ENCODE measurements at places on chromosomes 7 and 10. TPM values are rescaled to one million over a fixed set of nuclear protein-coding genes. Genes with fewer than 3 reads are reported as not detected.
A peak's percentile ranks its signal among the peaks of the same experiment; 100 is the strongest.

Gene AASS
- polyA plus RNA-seq: 16.1 TPM

DNA sequence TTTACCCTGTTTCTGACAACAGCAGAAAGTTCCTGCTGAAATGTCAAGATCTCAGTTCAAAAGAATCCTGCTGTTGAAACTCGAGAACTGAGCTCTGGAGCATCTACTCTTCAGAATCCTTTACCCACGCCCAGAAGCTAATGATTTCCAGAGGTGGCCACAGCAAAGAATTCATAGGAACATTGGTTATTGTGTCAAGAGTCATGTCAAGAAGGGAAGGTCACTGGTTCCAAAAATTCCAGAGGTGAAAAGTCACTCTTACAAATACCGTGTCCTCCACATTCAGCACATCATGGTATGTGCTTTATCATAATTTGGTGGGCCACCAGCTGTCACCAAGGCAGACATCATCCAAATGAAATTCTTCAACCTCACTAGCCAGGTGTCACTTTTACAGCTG is 394.4 kb upstream of the NPVF start:
- no peak for DNase-seq

- DNase-seq: peak; percentile 3
Measured at GRCh38 chr7:15554081-15554480, 7.7 kb downstream of the AGMO start.

- peak; percentile 38 for DNase-seq
Measured at GRCh38 chr10:51083356-51083853, 9.1 kb downstream of the PRKG1 start.

GRCh38 chr10:49435225-49435624 is 39.3 kb upstream of the DRGX start:
- DNase-seq: no peak

DNA sequence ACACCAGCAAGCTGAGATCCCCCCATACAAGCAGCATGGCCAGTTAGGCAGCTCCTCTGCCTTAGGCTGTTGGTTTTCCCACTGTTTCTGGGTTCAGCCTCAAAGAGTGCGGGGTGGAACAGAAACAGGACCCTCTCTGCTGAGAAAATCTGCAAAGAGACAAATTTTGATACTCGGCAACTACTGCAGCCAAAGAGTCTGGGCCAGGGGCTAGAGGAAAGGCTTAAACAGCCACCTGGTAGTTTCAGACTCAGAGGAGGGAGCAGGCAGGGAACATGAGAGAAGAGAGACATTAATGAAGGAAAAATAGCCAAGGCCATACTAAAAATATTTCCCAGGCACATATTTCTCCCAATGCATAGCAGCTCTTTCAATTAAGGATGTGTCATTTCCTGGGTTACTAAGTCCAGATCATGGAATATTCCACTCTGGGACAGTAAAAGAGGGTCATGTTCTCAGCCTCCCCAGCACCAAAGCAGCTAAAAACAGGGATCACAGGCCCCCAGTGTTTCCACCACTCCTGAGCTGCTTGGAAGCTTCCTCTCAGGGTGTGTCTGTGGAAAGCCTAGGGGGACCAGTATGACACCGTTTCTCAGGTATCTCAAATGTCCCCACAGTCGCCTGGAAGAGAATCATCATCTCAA is 29.8 kb downstream of the PDLIM1 start:
- DNase-seq: no peak

Gene OR2A14
- not detected for polyA plus RNA-seq

GRCh38 chr10:110277591-110277990 is 27.1 kb downstream of the SMNDC1 start:
- no peak for DNase-seq

GRCh38 chr10:132186488-132187429 is at the start of gene DPYSL4:
Gene DPYSL4 (plus strand): TSS chr10:132186948. CDS start chr10:132187064, 116 bp downstream.
- no peak for DNase-seq

DNA sequence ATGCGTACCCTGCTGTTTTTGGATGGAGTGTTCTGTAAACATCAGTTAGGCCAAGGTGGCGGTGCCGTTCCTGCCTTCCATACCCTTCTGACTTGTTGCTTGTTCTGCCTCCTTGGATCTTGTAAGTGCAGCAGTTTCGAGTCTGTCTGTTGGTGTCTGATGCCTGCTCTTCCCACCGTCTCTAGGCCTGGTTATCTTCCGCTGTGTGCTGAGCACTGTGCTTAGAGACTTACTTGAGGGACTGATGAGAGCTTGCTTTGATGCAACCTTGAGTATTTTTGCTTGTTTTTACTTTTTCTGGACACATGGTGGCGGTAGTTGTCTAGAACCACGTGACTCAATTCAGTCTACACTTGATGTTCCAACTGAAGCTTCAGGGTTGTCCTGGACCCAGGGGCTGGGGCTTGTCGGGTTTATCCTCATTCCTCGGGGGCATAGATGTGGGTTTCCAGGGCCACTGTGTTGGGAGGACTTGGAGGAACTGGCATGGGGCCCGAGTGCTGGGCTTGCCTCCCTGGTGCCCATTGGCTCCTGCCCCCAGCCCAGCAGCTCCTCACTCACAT is 14.4 kb upstream of the SPRN start:
- no peak for DNase-seq

DNA sequence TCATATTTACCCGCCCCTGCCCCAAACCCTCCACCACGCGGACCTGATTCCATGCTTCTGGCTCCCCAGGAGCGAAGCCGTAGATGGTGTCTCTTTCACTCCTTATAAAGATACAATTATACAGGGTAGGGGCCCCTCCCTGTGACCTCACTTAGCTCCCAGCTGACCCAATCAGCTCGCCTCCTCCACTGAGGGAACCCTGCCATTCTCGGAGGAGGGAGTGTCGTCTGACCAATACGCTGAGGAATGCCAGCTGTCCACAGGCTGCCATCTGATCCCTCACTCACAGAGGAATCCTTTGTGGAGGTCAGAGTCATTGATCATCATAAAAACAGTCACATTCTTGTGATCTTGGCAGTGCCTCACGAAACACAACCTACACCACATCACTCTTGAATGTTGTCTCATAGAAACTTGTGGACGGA is 67.5 kb upstream of the INSIG1 start:
- peak; percentile 94 for DNase-seq

Gene PTPRN2
- polyA plus RNA-seq: 0.02 TPM

Gene CYP3A7
- 0.17 TPM for polyA plus RNA-seq

- DNase-seq: peak; percentile 48
Measured at GRCh38 chr10:31157123-31158010, 125.7 kb upstream of the ZNF438 start.

GRCh38 chr7:125383324-125383723 is 453.7 kb upstream of the POT1 start:
- no peak for DNase-seq

DNA sequence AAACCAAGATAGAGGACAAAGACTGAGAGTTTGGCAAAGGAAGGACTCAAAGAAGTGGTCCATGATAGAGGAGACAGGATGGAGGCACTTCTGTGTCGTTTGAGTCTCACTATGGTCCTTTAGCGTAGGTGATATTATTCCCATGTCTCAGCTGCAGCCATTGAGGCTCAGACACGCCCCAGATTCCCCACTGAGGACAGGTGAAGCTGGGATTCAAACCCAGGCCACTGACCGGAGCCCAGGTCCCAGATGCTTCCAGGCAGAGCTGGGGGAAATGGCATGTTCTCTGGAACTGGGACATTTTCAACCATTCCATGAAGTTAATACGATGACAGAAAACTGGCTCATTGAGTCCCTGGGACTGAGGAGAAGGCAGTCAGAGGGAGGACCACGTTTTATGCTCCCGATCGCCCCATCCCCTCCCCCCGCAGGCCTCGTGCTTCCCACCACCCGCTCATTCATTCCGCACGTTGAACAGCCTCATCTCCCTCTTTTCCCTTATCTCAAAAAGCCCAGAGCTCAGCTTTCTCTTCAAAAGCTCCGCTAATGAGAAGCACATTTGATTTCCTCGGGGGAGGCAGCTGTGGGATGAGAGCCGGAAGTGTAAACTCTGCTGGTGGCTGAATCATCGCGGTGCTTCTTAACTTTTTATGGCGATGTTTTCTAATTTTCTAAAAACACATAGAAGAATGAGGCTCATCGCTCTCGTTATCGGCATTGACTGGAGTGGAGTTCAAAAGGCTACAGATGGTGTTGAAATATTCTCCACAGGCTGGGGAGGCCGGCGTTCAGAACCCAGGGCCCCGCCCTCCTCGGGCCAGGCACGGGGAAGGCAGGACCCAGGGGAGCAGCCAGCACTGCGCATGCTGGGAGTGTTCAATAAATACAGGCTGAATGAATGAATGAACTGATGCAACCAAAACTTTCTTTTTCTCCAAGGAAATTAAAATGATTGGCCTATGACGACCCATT is 64.0 kb downstream of the OAT start:
- peak; percentile 6 for DNase-seq

DNA sequence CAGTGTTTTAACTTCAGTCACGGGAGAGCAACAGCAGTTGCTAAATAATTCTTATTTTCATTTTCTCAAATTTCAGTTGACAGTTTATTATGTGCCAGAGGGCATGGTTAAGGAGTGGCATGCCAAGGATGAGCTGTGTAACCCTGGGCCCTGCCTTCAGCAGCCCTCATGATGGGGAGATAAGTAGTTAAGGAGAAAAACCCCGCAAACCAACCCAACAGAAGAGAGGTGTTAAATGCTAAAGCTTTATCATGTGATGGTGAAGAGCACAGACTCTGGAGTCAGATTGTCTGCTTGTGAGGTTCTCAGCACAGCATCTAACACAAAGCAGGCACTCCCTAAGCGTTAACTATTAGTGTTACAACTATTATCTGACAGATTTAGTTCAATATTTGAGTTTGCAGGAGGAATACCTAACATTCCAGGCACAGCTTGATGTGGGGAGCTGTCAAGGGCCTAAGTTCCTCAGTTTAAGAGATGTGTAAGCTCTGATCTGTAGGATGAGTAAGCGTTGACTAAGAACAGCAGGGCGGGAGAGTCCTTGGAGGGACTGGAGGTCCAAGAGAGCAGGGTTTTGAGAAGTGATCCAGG is 29.6 kb downstream of the STAM start:
- DNase-seq: peak; percentile 78

DNA sequence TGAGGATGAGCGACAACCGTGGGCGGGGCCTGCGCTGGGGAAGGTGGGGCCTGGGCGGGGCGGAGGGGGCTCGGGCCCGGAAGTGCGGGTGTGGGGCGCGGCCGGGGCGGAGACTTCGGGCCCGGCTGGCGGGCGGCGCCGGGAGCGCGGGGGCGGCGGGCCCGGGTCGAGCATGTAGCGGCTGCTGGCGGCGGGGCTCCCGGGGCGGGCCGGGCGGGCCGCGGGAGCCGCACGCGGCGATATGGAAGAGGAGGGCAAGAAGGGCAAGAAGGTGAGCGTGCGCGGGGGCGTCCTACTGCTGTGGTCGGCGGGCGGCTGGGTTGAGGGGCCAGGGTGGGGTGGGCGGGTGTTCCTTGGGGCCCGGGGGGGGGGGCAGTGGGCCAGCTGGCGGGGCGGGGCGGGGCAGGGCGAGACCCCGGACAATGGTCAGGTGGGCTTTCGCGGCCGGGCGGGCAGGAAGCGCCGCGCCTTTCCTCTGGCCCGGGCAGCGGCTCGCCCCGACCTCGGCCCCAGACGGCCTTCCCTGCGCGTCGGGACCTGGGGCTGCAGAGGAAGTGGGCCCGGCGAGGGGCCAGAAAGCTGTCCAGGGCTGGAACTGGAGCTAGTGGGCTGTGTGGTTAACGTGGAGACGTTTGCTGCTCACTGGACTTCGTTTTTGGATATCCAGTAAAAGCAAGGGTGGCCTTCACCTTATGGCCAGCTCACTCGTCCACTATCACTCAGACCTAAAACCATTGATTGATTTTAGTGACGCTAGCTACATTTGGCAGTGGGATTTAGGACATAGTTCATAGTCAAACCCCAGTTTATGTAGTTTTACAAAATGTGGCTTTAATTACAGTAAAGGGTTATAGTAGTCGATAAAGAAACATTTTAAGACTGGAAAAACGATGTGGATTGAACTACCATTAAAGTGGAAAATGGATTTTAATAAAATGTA is at the start of gene CCM2:
Gene CCM2, plus strand, starts transcription at position 109 of the 940 bp plus-strand sequence. Its CDS starts 133 bp downstream, at position 242.
- DNase-seq: no peak

Gene OR6V1
- not detected for polyA plus RNA-seq

- no peak for DNase-seq
Measured at GRCh38 chr7:41927380-41927779, 224.5 kb upstream of the INHBA start.

GRCh38 chr7:143279186-143280098 is 5.3 kb upstream of the TMEM139 start:
- DNase-seq: no peak

- DNase-seq: no peak
Measured at GRCh38 chr7:129024125-129024524, 30.8 kb downstream of the TNPO3 start.

Gene RAPGEF5
- 0.16 TPM for polyA plus RNA-seq

GRCh38 chr10:78992333-78992732 is 76.4 kb upstream of the ZMIZ1 start:
- DNase-seq: no peak

DNA sequence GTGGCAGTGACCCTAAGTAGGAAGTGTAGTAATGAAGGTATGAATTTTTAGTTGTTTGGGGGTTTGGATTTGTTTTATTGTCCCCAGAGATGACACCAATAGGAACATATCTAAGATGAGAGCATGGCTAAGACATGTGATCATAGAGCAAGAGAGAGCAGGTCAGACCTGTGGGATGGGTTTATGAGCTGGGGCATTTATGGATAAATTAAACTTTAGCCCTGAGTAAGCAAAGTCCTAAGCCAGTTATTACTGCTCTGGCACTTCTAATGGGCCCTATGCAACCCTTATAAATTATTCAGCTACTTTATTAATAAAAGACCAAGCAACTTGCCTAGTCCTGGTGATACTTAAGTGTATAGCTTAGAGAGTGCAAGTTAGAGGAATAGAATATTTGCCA is 85.1 kb downstream of the LRRC4 start:
- no peak for DNase-seq

Gene NPFFR1
- polyA plus RNA-seq: not detected

DNA sequence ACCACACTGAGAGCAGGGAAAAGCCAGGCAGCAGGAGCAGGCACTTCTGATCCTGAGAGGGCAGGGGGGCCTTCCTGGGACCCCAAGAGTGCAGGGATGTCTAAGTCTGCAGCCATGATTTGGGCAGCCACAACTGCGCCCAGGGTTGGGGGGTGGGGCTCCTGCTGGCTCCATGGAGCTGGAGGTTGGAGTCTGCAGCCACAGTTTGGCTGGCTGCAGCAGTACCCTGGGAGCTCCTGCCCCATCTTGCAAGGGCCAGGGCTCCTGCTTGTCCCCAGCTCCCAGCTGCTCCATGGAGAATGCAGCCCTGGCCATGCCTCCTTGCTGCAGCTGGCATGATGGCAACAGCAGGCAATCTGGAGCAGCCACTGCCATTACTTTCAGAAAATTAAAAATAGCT is 679.7 kb upstream of the LRRTM3 start:
- no peak for DNase-seq

Gene OR2A42
- polyA plus RNA-seq: not detected

- no peak for DNase-seq
Measured at GRCh38 chr7:98073047-98073446, 33.6 kb upstream of the LMTK2 start.

GRCh38 chr10:7409732-7410168 is 1.1 kb downstream of the SFMBT2 start:
- DNase-seq: no peak

Gene HBP1
- polyA plus RNA-seq: 72.7 TPM

Gene BEND7
- polyA plus RNA-seq: 2.1 TPM

Gene ZNF488
- 0.16 TPM for polyA plus RNA-seq

DNA sequence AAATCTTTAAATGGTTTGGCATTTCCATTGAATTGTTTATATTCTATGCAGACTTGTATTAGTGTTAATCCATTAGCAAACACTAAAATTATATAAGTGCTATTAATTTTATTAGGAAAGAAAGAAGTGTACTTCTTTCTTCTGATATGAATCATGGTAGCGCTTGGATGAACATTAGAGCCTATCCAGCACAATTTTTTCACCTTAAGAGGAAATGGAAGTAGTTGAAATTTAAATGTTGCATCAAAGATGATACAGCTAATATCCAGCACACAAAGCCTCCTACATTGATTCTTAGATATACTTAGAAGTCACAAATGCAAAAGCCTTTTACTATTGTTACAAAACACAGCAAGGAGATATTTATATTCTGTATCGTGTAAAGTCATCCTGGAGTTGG is 174.5 kb downstream of the AHR start:
- no peak for DNase-seq

Measured in AG04450 (cell line).